ENCODE measurements at places on chromosomes 7 and 10.
A peak's percentile ranks its signal among the peaks of the same experiment; 100 is the strongest.

GRCh38 chr7:37448011-37448635, 541 bp downstream of the ELMO1 start:
- no peak for DNase-seq

DNA sequence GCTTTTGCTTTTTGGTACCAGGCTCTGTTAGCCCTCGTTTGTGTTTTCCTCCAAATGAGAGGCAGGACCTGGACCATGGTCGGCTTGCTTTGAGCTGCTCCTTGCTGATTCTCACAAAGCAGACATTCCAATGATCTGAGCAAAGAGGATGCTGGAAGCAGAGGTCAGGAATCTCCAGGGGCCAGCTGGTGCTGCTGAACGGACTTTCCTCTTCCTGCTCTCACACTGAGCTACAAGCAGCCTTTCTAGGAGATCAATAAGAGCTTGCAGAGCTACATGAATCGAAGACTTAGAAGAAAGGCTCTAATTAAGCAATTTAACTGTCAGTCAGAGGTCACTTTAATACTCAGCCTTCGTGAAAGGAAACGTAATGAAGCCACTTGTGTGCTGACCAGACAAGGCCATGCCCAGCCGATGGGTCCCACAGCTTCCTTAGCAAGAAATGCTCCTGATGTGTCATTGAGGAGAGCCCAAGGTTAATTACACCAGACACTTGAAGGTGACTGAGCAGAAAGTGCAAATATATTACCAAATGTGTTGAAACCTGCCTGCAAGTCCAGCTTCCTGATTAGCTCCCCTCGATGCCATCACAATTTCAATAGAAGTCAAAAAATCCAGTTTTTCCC, 151.3 kb upstream of the RSU1 start:
- peak; percentile 93 for DNase-seq

DNA sequence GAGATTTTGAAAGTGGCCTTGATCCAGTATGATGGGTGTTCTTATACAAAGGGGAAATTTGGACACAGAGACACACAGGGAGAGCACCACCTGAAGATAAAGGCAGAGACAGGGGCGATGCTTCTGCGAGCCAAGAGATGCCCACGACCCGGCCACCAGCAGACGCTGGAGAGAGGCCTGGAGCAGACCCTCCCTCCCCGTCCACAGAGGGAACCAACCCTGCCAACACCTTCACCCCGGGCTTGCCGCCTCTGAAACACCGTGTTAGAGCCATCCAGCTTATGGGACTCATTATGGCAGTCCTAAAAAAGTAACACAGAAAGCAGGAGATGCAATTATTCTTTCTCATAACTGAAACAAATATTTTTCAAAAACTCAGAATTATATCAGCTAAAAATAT, 303.3 kb upstream of the SHH start:
- no peak for DNase-seq

- DNase-seq, result no peak
Observed at GRCh38 chr10:88119160-88119559, 255.7 kb downstream of the PTEN start.

- no peak for DNase-seq
Observed at GRCh38 chr10:127372361-127372760, 176.0 kb upstream of the INSYN2A start.

DNA sequence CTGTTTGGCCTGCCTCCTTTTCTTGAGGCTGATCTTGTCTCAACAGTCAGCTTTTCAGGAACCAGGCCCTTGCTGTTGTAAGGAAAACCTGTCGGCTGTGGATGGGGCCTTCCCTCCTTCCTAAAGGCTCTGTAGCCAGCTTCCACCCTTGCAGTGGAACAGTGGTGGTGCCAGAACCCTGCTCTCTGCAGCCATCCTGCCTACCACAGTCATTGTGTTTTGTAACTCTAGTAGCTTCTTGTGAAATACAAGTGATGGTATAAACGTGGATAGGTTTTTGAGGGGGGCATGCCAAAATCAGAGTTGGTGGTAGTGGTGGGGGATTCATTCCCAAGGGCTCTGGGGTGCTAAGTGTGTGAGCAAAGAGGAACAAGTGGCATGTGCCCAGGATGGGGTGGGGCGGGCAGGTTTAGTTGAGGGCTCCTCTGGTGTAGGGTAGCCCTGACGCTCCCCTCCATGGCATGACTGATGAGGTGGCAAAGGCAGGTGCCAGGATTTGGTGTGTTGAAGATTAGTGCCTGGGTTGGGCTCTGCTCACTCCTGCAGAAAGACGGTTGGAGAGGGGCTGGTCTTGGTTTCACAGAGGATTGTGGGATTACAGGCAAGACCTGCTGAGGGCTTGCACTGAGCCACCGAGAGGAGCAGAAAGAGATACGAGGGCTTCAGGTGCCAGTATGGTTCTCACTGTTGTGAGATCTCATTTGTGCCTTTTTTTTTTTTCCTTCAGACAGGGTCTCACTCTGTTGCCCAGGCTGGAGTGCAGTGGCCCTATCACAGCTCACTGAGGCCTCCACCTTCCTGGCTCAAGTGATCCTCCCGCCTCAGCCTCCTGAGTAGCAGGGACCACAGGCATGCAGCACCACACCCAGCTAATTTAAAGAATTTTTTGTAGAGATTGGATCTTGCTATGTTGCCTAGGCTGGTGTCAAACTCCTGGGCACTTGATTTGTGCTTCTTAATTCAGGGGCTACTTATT, 7.4 kb downstream of the TSPAN14 start:
- DNase-seq, result no peak

DNA sequence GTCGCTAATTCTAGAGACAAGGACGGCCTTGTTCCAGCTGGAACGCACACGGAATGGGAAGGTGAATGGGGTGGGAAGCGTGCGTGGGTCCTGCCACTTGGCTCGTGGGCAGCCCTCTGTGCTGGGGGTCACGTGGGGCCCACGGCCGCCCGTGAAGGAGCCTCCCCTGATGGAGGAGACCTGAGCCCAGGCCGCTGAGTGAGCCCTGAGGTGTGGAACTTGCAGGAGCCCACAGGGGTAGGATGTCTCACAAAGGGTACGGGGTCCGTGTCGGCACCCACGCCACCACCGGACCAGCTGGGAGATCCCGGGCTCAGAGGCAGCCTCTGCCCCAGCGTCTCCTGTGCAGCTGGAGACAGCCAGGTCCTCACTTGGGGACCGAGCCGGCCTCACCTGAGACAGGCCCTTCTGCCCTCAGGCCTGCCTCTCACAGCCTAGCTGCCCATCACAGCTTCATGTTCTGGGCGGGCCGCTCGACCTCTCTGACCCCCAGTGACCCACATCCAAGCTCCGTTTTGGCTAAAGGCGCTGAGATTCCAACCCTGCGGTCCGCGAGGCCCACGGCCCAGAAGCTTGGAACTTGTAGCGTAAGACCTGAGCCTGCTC, 84.8 kb downstream of the FOXL3 start:
- DNase-seq, result no peak
